ENCODE measurements at places on chromosomes 13 and 19.

- DNase-seq = no peak
Measured at GRCh38 chr19:34387446-34387810, 16.8 kb upstream of the PDCD2L start.

- peak; percentile 14 for DNase-seq
Measured at GRCh38 chr19:21084343-21084742, 2.3 kb downstream of the ZNF714 start.

GRCh38 chr13:89925107-89925506, 1422.4 kb upstream of the MIR17HG start:
- DNase-seq = no peak

DNA sequence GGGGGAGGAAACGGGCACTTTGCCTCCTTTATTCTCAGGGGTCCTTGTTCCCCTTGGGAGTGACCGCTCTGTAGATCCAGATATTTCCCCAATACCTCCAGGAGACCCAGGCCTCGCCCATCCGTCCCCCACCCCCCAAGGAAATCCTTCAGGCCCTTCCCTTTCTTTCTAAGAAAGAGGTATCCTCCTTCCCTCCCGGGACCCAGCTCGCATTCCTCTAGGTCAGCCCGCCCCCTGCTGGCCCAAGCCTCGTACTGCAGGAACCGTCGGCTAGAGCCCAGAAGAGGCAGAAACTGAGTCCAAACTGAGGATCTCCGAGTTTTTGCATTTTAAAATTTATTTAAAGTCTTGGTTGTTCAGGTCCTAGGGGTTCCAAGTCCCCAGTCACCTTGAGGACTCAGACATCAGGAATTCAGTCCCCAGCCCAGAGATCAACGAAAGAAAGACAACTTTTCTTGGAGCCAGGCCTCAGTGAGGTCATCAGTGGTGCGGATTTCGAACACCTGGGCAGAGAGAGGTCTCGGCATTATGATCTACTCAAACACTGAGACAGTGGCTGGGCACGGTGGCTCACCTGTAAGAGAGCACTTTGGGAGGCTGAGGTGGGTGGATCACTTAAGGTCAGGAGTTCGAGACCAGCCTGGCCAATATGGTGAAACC, 7.5 kb upstream of the LRFN1 start:
- peak; percentile 81 for DNase-seq

DNA sequence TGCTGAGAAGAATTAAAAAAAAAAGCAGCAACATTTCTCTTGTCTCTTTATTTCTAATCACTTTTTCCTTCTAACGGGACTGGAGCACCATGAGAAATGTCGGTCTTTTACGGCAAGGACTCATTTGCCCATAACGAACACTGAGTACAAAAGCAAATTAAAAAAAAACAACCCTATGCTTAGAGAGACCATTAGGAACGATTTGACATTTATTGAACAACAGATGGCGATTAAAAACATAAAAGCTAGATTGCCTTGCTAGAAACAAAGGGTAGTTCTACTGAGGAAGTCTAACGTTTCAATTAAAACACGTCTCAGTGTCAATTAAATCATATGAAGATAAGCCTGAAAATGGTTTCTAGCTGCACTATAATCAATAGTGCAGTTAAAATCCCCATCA, 51.1 kb downstream of the OLFM4 start:
- no peak for DNase-seq

DNA sequence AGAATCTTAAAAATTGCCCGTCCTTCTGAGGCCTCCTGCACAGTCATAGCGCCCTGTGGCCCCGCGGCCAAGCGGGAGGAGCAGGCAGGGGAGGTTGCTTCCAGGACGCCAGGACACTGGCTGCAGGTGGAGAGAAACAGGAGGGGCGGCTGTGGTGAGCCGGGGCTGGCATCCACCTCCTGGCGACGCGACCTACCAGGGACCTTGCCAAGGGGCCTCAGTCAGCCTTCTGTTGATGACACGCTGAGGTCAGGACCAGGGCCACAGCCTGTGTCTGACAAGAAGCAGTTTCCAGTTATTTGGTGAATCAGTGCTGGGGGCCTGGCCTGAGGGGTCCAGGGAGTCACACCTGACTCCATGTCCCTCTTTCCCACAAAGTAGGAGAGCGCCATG, 13.3 kb upstream of the MKNK2 start:
- DNase-seq = no peak

GRCh38 chr19:45462174-45462573, 5.6 kb upstream of the FOSB start:
- DNase-seq = no peak

DNA sequence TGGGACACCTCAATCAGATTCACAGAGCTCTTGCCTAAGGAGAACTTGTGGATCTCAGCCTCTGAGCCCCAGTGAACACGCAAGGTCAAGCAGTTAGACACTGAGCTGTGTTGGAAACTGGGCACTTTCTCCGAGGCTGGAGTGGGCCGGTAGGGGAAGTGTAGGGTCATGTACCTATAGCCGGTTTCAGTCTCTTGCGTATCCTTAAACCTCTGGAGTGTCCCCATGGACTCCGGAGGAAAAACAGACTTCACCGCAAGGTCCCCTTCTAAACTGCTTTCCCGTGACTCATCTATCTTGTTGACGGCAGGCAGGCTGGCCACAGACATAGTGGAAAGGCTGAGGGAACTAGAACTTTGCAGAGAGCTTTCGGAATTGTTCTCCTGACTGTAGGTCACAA, 11.3 kb downstream of the IQCN start:
- DNase-seq = no peak

DNA sequence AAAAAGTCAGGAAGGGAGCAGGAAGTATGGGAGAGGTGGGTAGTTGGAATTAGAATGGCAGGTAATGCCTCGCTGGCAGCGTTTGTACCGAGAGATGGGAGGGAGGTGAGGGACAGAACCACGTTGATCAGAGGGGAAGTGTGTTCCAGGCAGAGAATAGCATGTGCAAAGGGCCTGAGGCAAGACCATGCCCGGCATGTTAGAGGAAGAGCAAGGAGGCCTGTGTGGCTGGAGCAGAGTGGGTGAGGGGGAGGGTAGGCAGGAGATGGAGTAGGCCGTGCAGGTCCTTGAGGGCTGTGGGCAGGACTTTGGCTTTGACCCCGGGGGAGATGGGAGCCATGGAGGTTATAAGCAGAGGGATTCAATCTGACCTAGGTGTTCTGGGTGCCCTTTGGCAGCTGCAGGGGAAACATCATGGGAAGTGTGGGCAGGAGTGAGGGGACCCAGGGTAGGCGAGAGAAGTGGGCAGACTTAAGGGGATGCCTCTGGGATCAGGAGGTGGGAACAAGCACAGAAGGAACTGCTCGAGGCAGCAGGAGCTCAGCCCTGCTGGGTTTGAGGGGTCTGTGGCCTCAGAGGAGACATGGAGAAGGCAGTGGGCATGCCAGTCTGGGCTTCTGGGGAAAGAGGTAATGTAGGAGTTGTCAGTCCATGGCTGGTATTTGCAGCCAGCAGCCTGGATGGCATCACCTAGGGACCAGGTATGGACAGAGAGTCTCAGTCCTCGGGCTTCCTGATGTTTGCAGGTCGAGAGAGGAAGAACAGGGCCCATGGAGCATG, 48.8 kb downstream of the CD320 start:
- DNase-seq = no peak

DNA sequence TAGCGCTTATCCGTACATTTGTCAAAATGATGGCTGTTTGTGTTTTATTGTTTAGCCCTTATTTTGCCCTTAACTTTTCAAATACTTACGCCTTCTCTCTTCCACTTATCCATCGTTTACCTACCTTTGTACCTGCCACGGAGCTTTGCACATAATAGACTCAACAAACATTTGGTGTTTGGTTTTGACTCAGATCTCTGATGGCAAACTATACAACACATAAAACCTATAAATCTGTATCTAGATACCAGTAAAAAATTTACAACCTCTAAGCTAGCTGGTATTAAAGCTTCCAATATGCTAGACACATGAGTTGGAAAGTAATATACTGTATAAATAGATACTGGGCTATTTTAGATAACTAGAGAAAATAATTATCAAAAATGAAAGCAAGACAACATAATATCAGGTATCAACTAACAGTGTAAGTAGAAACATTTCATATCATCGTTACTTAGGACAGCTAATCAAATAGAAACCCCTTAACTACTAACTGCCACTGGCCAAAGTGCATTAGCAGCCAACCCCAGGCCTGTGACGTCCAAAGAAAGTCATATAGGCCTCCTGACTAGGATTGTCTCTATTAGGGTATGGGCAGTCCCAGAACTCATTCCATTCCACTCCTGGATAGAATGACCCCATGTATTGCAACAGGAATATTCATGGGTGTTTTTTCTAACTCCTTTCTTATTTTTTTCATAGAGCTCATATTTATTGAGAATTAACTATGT, 53.8 kb downstream of the KCTD12 start:
- no peak for DNase-seq

DNA sequence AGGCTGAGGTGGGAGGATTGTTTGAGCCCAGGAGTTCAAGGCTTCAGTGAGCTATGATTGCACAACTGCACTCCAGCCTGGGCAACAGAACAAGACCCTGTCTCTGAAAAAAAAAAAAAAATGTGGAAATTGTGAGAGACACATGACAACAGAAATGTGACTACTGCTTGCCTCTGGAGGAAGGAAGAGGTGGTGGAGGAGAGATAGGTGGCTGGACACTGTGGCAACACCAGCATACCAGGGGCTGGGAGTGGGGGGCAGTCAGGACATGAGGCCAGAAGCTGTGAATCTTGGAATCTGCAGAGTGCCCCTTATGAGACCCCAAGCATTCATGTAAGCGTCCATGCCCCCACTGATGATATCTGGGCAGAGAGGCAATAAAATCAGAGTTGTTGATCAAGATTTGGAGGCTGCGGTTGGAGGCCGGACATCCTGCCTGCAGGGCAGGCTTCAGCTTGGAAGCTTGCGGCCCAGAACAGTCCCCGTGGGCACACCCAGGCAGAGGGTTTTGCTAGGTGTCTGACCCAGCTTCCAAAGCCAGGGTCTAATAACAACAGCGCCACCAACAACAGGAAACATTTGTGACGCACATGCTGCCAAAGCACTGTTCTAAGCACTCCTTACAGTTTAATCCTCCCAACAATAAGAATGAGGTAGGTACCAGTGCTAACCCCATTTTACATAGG, 16.9 kb downstream of the FAM187B start:
- DNase-seq = no peak

DNA sequence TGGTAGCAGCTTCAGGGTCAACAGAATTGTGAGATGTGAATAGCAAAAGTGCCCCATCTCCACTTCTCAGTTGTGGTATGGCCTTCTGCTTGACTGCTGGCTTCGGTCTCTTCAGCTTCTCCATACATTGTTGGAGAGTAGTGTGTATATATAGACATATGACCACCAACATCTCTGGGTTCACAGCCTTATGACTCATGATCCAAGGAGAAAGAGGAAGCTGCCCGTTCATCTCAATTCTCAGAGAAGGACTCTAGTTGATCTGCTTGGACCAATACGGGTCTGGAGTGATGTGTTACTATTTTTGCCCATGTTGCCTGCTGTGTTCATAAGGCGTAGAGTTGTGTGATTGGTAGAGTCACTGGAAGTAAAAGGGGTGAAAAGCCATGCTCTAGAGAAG, 3.6 kb upstream of the COMMD6 start:
- no peak for DNase-seq

DNA sequence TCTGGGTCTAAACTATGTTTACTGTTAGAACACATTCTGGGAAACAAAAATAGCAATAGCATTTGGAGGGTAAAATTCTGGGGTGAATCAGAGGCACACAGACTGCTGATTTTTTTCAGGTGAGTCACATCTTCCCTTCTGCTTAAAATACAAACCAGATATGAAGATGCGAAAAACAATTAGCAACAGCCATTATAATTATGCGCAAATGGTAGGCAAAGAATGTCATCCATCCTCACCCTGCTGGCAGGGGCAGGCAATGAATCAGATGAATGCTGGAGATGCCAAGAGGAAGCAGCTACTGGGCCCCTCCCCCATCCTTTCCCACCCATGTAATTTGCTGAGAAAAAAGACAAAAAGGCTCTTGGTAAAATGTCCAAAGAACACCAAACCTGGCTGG, 282.9 kb downstream of the KLF5 start:
- no peak for DNase-seq

- no peak for DNase-seq
Measured at GRCh38 chr19:42251572-42252358, 3.2 kb downstream of the ERF start.

DNA sequence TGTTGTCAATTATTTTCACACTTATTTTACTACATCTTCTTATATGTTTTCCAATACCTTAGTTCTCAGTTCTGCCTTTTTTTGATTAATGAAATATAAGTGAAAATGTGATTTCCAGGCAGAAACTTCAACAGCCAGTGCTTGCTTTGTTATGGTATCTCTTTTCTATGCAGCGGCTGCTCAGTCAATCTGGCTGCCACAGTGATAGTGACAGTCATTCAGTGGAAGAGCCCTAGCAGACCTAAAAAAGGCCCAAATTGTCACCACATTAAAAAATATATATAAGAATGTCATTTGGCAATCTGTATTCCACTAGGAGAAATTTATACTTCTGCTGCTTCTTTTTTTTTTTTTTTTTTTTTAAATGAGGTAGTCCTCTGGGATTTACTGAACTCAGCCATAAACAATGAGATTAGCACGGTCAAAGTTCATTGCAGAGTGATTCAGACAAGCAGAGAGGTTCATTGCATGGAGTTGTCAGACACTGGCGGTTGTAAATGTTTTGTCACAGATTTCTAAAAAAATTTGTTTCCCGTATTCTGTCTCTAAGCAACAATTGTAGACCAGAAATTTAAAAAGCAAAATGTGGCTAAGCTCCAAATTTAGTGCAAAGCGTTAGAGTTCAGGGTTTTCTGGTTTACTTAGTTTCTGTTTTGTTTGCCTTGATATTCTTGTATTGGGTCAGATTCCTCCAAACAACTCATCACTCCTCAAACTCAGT, 94.7 kb upstream of the PRR20A start:
- DNase-seq = no peak

- DNase-seq = no peak
Measured at GRCh38 chr19:38733241-38733492, 11.1 kb downstream of the CAPN12 start.

- DNase-seq = no peak
Measured at GRCh38 chr19:597406-598315, 8.0 kb downstream of the HCN2 start.

DNA sequence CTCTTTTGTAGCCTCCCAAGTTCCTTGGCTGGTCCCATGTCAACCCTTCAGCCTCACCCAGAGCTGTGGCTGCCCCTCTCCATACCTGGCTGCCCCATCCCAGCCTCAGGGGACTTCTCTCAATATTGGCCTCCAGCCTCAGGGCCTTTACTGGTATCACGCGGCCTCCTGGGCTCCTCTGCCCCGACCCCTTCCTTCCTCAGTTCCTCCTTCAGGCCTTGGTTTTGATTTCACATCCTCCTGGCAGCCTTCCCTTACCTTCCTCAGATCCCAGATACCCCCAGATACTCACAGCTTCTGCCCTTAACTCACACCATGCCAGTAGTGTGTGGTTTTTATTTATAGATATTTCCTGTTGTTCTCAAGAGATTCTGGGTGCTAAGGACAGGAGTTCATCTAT, 12.8 kb upstream of the SCN1B start:
- DNase-seq = no peak
